ENCODE measurements at places on chromosomes 7 and 10.

DNA sequence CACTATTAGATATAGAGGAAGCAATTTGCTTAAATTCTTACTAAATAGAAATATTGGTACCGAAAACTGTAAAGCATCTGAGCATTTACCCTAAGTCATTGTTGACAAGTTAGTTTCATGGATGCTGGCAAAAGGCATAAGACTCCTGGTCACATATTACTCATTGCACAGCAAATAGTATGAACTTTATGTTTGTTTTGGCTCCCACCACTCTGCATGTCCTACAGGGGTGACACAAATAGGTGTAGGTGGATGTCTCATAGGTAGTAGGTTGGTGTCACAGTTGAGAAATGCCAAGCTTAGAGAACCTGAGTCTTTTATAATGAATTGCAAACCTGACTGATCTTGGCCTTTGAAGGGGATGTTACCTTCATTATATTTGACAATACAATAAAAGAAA lies 199.6 kb upstream of the SEMA3D start:
- DNase-seq = no peak

DNA sequence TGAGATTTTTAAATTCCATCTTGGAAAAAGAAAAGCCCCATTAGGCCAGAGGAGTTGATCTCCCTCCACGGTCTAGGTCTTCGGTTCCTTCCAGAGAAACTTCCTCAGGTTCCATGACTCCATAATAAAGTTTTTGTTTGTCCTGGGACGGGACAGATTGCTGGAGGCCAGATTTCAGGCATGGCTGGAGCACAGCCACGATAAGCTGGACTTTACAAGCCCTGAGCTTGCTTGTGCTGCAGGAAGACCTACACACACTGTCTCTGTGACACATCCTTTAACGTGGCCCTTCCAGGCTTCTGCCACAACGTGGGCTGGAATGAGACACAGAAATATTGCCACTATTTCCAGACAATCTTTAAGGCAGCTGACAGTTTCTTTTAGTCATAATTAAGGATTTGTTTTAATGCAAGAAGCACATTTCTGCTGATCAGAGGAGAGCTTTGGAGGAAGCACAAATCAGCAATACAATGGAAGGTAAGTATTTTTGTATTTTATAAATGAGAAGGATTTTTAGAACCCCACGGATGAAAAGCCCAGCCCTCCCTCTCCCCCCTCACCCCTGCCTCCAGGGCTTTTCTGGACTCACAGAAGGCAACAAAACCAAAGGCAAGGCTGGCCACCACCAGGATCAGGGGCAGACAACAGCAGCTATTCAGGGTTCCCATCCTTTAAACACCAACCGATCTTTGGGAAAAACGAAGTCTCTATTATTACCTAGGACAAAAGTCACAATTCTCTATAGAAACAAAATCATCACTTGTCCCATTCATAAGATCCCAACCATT lies 6.5 kb downstream of the CTBP2 start:
- DNase-seq = no peak

DNA sequence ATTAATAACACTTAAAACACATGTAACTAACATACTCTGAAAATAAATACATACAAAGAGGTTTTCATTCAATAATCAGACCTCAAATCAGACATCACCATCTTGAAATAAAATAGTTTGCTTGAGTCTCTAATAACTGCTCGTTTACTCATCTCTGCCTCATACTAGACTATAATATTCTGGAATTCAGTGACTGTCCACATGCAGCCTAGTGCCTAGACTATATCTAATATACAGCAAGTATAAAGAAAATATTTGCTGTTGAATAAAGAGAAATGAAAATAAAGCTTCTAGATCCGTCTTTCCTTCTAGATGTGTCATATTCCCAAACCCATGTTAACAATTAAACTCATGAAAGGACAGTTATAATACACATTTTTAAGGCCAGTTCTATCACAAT lies 236.3 kb upstream of the LRRN3 start:
- DNase-seq = no peak

DNA sequence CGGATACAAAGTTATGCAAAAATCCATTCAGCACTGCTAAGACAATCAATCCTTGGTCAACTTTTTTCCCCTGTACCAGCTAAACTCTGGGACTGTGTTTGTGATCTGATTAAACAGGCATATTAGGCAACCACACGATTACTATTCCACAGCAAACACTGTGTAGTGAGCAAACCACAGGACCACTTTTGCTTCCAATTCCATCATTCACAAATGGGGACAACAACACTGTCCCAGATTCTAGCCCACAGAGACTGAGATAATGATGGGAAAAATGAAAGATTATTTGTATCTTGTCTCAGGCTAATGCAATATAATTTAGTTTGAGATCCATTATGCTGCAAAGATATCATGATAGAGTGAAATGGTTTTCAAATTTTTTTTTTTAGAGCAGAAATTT lies 163.7 kb upstream of the AOAH start:
- no peak for DNase-seq

GRCh38 chr7:46226860-46227259 lies 305.8 kb upstream of the IGFBP3 start:
- no peak for DNase-seq

Measured in Caki2 (cell line).